NCI-H460 (cell line): ENCODE measurements at places on chromosomes 2 and 18.

DNA sequence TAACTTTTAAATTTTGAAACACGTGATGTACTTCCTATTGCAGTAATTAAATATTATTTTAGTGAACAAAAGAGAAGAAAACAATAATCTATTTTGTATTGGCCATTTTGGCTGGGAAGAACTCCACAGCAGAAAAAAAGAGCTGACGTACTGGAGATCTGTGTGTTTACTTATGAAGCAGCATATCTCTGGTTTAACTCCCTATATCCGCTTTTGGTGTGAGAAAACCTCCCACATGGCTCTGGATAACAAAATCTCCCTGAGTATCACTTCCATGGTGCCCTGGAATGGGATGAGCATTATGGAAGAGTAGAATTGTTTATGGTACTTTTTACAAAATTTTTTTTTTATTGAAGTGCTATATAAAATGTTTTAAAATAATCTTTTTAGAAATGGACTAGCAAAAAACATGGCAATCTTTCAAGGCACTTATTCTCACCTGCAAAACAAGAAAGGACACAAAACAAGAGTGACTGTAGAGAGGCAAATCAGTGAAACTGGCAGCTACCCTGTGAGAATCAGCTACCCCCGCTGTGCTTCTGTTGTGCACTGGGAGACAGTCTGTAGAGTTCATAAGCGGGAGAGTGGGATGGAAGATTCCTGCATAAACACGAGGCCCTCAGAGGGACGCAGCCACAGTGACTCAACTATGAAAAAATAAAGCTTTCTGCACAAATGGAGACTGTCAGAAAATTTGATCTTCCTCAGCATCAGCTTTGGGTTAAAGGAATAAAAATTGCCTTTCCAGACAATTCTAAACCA, 762.2 kb upstream of the HS6ST1 start:
- DNase-seq: no peak

GRCh38 chr2:159755788-159756187, 42.2 kb downstream of the CD302 start:
- no peak for DNase-seq

GRCh38 chr2:180495606-180496005, 484.8 kb upstream of the UBE2E3 start:
- no peak for DNase-seq

- no peak for DNase-seq
Observed at GRCh38 chr2:216492597-216493333, 5.9 kb upstream of the RPL37A start.

- DNase-seq: no peak
Observed at GRCh38 chr2:200362202-200362917, 55.9 kb downstream of the SPATS2L start.

GRCh38 chr18:41594582-41594981, 360.5 kb upstream of the PIK3C3 start:
- DNase-seq: no peak

- DNase-seq: no peak
Observed at GRCh38 chr2:30803281-30803680, 4.0 kb downstream of the CAPN13 start.

GRCh38 chr2:207601774-207602173, 23.4 kb downstream of the METTL21A start:
- DNase-seq: no peak

GRCh38 chr2:226813148-226813701, 13.6 kb upstream of the IRS1 start:
- no peak for DNase-seq

DNA sequence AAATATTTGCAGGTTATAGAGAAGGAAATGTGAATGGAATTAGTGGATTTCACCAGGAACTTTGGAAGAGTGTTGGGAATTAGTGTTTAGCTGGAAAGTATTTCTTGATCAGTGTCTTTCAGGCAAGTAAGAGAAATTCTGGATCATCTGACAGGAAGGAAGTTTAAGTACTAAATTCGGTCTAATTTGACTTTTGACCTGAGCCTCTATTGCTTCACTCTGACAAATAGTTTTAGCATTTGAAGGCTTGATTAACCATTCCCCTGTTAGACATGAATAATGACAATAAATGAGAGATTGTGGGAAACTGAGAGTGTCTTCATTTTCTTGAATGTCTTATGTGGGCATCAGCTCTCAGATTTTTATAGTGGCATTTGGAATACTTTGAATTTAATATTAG, 16.0 kb downstream of the CCNT2 start:
- no peak for DNase-seq

DNA sequence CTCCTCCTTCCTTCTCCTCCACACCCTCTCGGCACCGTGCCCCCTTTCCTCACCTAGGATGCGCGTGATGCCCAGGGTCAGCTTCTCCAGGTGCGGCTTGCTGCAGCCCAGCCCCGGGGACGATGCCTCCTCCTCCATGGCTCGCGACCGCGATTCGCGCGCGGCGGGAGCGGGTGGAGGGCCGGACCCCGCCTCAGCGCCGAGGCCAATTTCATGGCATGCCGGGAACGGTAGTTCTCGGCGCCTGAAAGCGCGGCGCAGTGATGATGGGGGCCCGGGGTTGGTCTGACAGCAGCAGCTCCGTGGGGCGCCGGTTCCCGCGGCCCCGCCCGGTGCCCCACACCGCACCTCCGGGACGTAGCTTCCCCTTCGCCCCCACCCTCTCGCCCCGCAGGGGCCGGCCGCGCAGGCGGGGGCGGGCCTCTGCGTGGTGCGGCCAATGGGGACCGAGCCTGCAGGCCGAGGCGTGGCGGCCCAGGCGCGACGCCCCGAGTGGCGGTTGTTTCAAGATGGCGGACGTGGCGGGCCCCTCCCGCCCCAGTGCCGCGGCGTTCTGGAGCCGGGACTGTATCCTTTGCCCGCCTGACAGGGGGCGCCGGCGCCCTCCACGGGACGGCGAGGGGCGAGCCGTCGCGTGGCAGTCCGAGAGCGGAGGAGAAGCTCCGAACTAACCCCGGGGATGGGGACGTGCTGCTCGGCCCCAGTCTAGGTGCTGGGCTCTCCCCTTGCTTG, at the start of the genes KIAA1328 and TPGS2:
KIAA1328 (plus strand) TSS at position 498 of the 732 bp plus-strand sequence; CDS start at position 510, 12 bp downstream.
TPGS2 (minus strand) TSS at position 373 of the 732 bp plus-strand sequence; CDS start at position 138, 235 bp downstream.
- DNase-seq: peak; percentile 77

- no peak for DNase-seq
Observed at GRCh38 chr2:108171657-108172056, 68.1 kb upstream of the SULT1C3 start.

DNA sequence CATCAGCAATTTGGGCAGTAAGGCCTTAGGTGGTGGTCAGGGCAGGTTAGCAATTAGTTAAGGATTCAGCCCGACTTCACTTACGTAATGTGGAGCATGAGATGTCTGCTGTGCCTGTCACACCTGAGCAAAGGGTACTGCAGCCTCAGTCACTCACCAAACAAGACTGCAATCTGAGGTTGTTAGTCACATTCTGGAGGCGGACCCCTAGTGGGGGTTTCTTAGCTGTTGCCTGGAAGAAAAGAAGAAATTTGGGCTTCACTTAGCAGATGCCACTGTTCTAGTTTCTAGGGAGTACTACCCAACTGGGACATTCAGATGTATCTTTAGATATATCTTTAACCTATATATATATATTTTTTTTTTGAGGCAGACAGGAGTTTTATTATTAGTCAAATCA, 529.9 kb downstream of the SLC4A3 start:
- DNase-seq: no peak

DNA sequence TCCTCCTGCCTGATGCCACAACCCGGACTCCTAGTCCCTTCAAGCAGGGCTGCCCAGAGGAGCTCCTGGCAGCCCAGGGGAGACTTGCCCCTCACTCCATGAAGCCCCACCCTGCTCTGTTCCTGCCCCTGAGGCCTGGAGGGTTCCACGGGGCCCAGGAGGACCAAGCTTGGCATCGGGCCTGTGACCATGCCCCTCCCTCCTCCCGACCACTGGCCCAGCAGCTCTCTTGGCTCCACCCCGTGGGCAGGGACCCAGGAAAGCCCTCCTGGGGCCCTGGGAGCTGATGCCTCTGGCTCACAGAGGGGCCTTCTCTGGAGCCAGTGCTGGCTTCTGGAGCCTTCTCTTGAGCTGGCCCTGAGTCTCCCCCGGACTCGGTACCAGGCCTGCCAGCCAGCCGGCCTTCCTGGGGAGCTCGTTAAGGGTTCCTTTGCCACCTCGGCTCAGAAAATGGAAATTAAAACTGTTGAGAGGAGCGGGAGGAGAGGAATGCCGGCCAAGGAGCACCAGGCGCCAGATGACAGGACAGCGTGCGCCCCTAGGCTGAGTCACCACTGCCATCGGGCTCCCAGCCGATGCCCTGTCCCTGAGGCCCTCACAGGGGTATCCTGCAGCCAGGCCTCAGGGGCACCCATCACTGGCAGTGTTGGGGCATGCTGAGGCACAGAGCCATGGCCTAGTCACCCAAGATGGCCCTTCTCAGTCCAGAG, 40.6 kb upstream of the SNED1 start:
- no peak for DNase-seq

- no peak for DNase-seq
Observed at GRCh38 chr2:8234253-8234652, 447.6 kb upstream of the ID2 start.

DNA sequence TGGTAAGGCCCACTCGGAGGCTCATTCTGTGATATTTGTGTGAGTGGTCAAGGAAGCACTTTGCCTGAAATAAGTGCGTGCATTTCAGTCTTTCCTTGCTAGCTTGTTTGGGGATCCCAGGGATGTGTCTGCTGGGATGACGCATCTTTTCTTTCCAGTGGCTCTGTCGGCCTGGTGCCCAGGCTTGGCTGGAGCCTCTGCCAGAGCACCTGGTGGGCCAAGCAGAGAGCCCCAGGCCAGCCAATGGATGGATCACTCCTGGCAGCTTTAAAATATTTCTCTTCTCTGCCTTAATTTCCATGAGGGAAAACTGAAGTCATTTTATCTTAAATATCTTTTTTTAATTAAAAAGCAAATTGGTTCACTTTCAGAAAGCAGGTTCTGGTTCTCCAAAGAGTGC, 501.8 kb upstream of the HS6ST1 start:
- no peak for DNase-seq

- DNase-seq: no peak
Observed at GRCh38 chr2:25279091-25279651, 62.6 kb downstream of the DNMT3A start.

DNA sequence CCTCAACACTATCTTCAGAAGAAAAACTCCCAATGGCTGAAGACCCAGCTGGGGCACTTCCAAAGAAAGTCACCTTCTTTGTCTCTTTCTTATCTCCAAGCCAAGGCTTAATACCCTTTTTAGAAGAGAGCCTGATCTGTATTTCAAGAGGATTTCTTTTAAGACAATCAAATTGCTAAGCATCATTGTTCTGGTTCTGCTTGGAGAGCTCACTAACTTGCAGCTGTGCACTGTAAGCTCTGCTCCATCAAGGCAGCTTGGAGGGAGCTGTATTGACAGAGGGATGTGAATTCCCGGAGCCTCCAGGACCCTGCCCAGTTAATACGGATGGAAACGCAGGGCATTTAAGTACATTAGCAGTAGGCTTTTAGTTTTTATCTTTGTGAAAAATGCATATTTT, 253.1 kb downstream of the TDRD15 start:
- no peak for DNase-seq

DNA sequence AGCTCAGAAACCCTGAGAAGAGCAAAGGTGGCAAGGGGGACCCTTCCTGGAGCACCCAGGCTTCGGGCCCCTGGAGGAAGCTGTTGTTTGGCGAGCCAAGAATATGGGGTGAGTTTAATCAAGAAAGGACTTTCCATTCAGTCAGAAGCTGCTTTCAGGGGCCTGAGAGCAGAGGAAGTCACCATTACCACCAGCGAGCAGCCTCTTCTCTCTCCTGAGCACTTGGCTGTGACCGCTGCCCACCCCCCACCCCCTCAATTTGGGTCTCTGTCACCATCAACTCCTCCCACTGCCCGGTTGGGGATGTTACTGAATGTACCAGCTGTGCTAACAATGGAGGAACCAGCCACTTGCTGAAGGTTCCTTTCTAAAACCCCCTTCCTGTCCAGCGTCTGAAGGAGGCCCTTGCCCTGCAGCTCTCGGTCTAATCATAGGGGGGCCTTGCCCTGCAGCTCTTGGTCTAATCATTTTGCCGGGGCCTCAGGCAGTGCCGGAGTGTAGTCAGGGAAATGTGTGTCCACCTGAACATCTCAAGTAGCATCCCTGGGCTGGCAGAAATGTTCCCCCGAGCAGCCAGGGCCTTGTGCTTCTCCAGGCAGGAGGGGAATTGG, 943 bp downstream of the INPP5D start:
- DNase-seq: no peak

DNA sequence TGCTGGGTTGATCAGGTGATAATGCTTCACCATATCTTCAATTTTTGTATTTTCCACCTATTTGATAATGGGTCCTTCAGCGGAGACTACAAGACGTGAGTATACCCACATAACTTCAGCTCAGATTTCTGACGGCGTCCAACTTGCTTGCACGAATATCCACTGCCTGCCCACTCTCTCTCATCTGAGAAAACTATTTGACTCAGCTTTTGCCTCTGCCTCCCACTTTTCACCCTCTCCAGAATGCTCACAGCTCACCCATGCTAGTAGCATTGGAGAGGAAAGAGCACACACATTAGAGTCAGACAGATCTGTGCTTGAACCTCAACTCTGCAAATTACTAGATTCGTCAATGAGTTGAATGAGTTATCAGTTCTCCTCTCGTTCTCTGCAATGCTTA, 166.8 kb downstream of the BCL2 start:
- DNase-seq: no peak

- no peak for DNase-seq
Observed at GRCh38 chr18:57581301-57581934, 5.1 kb downstream of the FECH start.

DNA sequence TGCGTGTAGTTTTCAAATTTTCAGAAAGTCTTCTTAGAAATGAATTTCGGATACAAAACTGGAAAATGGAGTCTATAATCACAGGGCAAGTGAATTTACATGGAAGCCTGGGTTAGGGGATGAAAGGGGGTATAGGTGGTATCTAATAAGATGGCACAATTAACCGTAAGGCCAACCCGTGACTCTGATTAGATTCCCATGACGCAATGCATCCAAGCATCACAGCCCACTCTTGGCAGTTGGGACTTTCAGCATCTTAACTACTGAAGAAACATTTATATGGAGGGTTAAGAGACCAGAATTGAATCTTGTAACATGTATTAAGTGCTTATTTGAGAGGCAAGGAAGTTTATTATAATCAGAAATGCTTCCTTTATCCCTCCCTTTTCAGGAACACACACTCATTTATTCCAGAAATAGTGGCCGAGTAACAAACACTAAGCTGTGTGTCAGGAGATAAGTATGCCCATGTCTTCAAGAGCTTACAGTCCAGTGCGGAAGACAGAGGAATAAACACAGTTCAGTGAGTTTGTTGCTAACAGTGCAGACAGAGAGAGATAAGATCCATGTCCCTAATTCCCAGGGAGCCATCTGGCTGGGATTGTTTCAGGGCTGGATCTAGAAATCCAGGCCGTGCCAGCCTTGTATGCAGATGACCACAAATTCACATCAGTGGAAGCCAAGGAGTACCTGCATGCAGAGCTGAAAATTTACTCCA, 151.2 kb downstream of the ANTXR1 start:
- no peak for DNase-seq

DNA sequence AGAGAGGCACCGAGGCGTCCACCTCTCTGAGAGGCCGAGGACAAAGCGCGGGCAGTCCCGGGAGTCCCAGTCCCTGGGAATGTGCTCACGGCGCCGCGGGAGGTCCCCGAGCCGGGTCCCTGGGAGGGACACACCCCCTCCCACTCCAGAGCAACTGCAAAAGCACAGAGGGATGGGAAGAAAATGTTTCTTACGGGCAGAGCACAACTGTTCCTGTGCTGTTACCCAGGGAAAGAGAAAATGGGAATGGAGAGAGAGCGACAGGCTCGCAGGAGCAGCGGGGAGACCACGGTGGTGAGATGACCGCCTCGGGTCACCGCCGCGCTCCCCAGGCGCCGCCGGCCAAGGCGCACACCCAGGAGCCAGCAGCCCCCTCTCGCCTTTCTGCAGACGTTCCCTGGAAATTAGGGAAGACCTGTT, 1.2 kb upstream of the BCL11A start:
- no peak for DNase-seq

- DNase-seq: no peak
Observed at GRCh38 chr2:8121826-8122513, 559.9 kb upstream of the ID2 start.
